ENCODE measurements at places on chromosomes 1 and 21.

- DNase-seq: no peak
Observed at GRCh38 chr1:93707956-93708355, 26.3 kb upstream of the BCAR3 start.

- no peak for DNase-seq
Observed at GRCh38 chr1:94672001-94672400, 130.4 kb upstream of the F3 start.

- no peak for DNase-seq
Observed at GRCh38 chr1:201665036-201665435, 126.1 kb downstream of the NAV1 start.

GRCh38 chr1:160192234-160192633 lies 1.9 kb downstream of the CASQ1 start:
- DNase-seq: no peak

- DNase-seq: no peak
Observed at GRCh38 chr1:57279909-57280666, 143.8 kb downstream of the DAB1 start.

DNA sequence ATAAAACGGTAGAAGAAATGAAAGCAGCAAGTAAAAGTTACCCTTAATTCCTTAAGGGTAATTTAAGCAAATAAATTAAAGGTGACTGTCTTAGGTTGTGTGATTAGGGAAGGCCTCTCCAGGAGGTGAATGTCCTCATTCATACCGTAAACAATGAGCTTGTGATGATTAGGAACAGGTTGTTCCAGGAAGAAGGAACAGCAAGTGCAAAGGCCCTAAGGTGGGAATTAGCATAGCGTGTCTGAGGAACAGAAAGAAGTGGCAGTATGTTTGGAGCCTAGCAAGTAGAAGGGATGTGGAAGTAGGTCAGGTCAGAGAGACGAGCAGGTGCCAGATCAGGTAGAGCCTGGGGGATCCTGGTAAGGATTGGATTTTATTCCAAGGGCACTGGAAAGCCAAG lies 5.6 kb downstream of the AK4 start:
- no peak for DNase-seq

DNA sequence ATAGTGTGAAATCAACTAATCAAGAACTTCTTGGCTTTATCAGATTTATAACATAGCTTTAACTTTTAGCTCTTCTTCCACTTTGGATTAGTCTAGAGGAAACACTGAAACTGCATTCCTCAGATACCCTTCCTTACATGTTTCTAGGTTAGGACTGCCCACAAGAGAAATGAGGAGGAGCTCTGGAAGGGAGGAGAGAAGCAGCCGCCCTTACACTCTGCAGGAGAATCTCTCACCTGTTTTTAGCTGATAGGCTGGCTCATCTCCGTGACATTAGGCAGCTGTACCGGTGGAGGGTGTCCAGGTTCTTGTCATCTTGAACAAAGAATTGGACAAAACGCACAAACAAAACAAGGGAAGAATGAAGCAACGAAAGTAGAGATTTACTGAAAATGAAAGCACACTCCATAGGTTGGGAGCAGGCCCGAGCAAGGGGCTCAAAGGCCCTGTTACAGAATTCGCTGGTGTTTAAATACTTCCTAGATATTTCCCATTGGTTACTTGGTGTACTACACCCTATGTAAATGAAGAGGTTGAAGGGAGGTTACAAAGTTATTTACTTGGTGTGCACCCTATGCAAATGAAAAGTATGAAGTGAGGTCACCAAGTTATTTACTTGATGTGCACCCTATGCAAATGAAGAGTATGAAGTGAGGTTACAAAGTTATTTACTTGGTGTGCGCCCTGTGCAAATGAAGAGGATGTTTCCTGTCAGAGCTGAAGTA lies 524.9 kb upstream of the CHRM3 start:
- DNase-seq: no peak

- no peak for DNase-seq
Observed at GRCh38 chr21:27450216-27450615, 483.3 kb upstream of the ADAMTS5 start.

DNA sequence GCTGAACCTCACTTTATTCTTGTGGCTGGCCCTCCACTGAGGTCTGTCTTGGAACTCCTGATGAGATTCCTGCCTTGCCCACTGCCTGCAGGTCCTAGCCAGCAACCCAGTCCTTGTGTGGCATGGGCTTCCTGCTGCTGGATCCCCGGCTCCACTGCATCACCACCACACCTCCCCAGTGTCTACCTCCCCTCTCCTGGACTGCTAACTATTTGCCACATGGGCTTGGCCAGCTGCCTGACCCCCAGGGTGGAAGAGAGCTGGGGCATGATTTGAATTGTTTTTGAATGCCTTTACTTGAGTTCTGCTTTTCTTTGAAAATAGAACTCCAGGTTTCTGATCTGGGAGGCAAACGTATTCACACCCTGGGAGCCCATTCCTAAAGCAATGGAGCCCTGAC lies 41.2 kb downstream of the SPAG17 start:
- no peak for DNase-seq

DNA sequence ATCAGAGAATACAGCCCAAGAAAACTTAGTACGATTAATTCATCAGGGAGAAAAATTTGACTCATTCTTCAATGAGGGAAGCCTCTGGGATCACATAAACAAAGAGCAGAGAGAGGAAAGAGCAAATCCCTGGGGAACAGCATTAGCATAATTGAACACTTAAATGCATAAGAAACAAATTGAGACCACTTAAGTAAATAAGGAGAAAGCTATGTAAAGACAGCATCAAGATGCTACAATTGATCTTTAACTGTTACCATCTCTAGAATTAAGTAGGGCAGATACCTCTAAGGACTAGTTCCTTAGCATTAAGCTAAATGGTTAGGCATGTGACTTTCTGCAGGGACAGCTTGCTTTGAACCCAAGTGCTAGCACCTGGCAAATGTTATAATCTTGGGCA lies 265.1 kb upstream of the NEGR1 start:
- DNase-seq: no peak

DNA sequence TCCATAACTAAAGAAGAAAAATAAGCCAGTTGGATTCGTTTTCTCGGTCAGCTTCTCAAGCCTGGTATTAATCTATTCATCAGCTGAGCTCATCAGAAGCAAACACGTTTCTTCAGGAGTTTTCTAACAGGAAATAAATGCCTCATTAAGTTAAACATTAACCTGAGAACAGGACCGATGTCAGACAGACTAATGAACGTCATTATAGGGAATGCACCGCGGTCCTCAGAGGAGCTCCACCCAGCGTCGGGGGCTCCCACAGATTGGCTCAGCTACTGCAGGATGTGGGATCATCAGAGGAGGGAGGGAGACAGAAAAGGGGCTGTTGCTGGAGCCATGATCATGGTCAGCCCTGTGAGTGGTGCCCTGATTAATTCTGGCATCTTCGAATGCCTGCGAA lies 615.4 kb downstream of the PTPRU start:
- DNase-seq: no peak

DNA sequence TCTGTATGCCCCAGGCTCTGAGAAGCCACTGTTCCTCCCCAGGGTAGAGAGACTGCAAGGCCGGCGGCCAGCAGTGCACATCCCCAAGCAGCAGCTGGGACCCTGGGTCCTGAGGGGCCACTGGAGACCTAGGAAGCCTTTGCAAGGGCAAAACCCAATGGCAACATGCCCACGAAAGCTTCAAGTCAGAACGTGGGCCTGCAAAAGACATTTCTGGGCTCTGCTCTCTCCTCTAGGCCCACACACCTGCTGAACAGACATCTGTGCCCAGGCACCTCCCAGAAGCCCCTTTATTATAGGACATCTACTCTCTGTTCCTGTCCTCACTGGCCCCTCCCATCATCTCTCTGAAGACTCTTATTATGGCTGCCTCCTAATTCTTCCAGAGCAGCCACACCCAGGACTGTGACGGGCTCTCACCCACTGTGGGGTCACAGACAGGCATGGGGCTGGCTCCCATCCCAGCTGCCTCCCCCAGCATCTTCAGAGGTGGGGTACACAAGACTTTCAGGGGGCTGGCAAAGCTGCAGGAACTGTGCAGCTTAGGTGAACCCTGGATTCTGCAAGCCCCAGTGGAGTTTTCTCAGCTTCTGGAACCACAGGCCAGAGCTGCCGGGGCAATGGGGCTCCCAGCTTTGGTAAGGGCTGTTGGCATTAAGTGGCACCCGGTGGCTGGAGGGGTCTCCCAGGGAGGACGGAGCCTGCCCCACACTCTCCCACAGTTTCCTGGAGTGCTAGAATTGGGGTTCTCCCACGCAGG lies 12.6 kb downstream of the TRIM11 start:
- DNase-seq: no peak

Data from stimulated activated CD8-positive, alpha-beta memory T cell treated with anti-CD3 and anti-CD28 coated beads, Interleukin-7, amount 100 ng/mL, for 1 hour (primary cell).